MCF 10A (cell line): ENCODE measurements at places on chromosomes 1 and 21. TPM values are rescaled to one million over a fixed set of nuclear protein-coding genes. Genes with fewer than 3 reads are reported as not detected.
A peak's percentile ranks its signal among the peaks of the same experiment; 100 is the strongest.

GRCh38 chr1:229924639-229925038 is 142.4 kb upstream of the GALNT2 start:
- DNase-seq: no peak

DNA sequence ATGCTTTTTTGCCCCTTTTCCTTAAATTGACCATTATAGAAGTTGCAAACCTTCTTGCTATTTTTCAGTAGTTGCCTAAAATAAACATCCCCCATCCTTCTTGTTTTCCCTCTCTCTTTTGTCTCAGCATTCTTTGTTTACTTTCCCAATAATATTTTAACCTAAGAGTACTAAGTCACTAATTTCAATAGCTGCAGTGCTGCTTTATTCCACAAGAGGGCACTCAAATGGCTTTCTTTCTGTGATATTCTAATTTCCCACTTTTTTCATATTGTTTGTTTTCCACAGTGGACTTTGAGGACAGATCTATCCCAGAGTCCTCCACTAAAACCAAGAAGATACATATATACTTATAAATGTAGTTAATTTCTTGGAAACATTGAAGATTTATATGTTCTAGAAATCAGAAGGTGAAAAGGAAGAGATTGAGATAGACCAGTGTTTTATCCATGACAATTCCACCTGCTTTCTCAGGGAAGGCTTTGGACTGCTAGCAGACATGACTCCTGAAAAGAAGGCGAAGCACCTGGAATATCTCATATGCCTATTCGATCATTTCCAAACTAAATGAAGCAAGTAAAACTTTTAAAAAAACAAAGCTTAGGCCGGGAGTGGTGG is 104.8 kb upstream of the GRIK1 start:
- peak; percentile 53 for DNase-seq

- peak; percentile 100 for DNase-seq
These were observed 7.7 kb downstream of the EPHX1 start for GRCh38 chr1:225817611-225818061.

DNA sequence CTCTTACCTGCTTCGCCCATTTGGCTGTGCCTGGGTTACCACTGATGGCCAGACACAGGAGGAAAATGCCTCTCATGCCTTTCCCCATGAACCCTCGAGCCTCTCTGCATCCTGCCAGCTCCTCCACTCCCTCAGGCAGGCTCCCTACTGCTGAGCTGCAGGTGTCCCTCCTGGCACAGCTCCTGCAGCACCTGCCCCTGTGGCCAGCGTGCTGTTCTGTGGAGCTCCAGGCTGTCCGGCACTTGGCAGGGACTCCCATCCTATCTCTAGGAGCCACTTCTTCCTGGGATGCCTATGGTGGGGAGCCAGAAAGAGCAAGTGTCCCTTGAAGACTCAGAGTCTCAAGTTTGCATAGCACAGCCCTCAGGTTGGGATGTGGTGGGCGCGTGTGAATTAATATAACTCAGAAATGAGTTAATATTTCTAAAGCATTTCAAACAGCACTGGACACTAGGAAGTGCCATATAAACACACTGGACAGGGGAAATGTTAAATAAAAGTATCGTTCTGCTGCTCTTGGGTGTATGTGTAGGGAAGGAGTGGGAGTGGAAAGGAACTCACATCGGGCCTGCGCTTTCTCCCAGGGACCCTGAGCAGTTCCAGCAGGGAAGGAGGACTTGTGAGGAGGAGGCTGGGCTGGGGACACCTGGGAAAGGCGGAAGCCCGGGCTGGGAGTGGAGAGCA is 2.7 kb downstream of the LRRC71 start:
- DNase-seq: peak; percentile 35

DNA sequence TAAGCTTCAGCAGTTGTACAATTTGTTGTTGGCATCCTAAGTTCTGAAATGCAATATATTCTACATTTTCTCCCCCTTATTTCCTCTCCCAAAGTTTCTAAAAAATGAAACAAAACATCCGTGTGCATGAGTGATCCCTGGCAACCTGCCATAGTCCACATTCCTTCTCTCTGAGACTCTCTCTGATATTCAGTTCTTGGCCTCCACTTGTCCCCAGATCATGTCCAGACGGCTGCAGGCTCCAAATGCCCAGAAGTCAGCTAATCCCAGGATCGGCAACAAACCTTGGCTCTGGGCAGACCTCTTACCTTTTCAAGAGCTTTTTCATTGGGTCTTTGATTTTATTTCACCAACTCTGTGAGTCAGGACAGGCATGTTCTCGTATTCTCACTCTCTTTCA is 187.8 kb downstream of the ETS2 start:
- peak; percentile 95 for DNase-seq

DNA sequence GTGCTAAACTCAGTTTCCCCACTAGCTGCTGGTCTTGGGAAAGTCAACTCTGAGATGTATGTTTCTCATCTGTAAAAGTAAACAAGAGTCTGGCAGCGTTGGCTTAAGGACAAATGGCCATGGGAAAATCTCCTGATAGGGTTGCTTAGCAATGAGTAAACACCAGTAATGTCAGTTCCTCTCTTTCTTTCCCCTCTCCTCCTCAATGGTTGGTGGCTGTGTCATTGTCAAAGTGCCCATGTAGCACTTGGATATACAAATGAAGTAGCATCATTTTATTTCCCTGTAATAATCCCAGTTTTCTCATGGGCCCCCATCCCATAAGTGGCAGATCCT is 2.2 kb upstream of the FYB2 start:
- DNase-seq: no peak

The TNFRSF9 gene
- total RNA-seq: 0.98 and 2.7 TPM in 2 replicates

The OR10Z1 gene
- not detected in 2 replicates for total RNA-seq

The SWT1 gene
- 2.1 and 6.1 TPM in 2 replicates for total RNA-seq
